Activated gamma-delta T cell treated with Interleukin-2 at 50 U/mL for 16 hours (primary cell): ENCODE measurements at places on chromosomes 1 and 21.

- no peak for DNase-seq
These were observed 83.2 kb downstream of the CLDN17 start for GRCh38 chr21:30083225-30083945.

- no peak for DNase-seq
These were observed 23.8 kb downstream of the C21orf91 start for GRCh38 chr21:17795146-17796036.

- DNase-seq = no peak
These were observed 360.7 kb downstream of the PTBP2 start for GRCh38 chr1:97082160-97082848.

- no peak for DNase-seq
These were observed 4.0 kb upstream of the GBP5 start for GRCh38 chr1:89276690-89277089.

DNA sequence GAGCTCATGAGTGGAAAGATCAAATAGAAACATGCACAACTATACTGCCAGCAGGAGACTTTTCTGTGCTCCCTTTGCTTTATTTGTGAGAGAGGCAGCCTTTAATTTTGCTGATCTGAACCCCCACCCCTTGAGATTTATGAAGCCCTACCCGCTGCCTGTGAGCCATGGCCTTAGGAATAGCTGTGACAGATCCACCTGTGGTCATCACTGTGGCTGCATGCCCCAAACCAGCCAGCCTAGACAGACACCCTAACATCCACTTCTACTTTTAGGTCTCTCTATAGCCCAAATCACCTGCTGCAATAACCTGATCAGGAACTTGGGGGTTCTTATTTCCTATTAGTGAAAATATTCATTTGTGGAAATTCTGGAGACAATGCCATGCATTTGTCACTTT, 196.2 kb downstream of the C1orf94 start:
- DNase-seq = no peak

- no peak for DNase-seq
These were observed 298.3 kb downstream of the PDE4B start for GRCh38 chr1:66090859-66091457.
